Posterior vena cava (tissue), 2 donors: ENCODE measurements at places on chromosomes 5 and 9.

DNA sequence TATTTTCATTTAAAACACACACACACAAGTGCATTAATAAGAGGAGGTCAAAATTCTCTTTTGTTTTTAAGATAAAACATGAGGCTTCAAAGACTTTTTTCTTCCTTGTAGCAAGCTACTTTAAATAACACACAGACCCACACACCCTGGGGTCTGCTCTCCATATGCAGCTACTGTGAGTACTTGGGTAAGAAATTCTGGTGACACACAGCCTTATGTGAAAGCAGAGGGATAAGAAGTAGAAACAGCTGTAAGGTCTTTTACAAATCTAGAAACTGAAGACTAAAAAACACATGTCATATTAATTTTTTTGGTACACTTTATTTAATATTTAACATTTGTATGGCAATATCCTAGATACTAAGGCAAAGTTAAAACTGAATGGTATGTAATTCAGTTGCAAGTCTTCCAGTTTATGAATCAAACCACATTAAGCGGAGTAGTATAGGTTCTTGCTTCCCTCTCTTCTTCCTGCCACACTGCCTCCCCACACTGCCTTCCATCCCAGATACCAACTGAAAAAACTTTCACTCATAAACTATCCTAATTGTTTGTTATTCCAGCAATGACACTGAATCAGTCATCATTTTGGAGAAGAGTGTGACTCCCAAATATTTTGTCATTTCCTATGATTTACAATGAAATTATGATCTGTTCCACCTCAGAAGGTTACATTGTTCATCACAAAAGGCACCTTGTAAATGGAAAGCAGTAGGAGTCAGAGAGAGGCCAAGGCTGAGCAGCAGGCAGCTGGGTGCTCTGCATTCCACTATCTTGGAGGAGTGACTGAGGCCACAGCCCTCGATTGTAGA is 92.0 kb downstream of the PLCXD3 start:
- DNase-seq = no peak

DNA sequence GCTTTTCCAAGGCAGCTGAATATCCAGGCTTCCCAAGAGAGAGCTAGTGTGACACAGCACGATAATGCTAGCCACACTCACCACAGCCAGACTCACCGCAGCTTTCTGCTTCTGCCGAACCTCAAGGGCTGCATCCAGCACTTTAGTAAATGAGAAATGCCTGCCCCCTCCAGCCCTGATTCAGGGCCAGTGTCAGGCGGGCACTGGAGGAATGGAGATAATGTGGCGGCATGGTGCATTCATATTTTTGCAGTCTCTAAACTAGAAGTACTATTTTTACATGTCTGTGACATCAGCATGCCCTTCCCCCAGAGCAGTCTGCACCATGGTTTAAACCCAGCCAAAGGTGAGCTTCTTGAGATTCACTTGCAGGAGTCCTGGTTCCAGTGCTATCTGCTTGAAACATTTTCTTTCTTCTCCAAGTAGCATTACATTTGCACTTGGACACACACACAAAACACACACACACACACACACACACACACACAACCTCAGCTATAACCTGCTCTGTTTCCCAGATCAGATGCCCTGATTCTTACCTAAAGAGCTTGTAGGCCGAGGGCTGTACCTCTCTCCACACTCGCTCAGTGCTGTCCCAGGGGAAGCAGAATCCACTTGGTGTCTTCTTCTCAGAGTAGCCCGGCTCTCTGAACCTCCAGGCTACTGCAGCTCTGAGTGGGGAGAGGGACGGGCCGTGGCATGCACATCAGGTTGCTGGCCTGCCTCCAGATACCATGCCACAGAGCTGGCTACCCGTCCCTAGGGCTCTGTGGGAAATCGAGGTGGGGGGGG is at the start of gene FGF1:
Gene FGF1, minus strand, starts transcription at position 673 of the 792 bp plus-strand sequence. CDS start 71,963 bp downstream, outside the sequence.
- peak; percentile 69 for DNase-seq

- no peak for DNase-seq
Measured at GRCh38 chr9:6911901-6912638, 154.3 kb downstream of the KDM4C start.

- no peak for DNase-seq
Measured at GRCh38 chr9:108552459-108553040, 303.2 kb downstream of the ACTL7B start.

GRCh38 chr9:35453786-35454185 is 36.1 kb upstream of the RUSC2 start:
- no peak for DNase-seq

DNA sequence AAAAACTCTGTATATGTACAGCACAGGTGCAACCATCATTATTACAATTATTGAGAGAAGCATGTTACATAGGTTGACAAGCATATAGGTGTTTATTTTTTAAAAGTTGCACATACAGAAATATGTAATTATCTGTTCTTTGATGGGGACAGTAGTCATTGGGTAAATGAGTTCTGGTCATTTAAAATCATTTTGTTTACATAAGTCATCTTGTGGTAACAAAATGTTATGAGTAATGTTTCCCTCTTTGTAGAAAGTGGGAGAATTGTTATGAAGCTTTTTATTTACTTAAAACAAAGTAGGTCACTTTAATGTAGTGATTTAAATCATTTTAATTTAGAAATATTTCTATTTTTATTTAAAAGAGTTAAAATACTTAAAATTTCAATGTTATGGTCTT is 33.8 kb upstream of the FBXL17 start:
- no peak for DNase-seq

DNA sequence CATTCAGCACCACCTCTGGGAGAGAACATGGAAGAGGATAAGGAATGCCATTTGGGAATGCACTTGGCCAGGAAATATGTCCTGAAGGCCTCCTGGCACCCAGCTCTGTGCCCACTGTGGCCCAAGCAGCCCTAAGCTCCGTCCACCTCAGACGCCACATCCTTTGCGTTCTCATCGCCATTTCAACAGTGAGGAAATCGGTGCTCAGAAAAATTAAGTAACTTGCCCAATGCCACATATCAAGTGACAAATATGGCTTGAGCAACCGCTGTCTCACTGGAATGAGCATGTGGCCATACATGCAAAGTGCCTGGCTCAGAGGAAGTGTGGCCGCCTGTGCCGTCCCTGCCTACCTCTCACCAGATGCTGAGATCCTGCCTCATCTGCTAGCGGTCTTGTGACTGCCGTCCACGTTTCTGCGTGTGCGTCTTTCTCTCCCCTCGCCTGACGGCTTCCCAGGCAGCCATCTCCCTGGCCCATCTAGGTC is 984 bp upstream of the DOK3 start:
- no peak for DNase-seq

- DNase-seq = no peak
Measured at GRCh38 chr9:78188594-78188993, 47.3 kb upstream of the CEP78 start.

DNA sequence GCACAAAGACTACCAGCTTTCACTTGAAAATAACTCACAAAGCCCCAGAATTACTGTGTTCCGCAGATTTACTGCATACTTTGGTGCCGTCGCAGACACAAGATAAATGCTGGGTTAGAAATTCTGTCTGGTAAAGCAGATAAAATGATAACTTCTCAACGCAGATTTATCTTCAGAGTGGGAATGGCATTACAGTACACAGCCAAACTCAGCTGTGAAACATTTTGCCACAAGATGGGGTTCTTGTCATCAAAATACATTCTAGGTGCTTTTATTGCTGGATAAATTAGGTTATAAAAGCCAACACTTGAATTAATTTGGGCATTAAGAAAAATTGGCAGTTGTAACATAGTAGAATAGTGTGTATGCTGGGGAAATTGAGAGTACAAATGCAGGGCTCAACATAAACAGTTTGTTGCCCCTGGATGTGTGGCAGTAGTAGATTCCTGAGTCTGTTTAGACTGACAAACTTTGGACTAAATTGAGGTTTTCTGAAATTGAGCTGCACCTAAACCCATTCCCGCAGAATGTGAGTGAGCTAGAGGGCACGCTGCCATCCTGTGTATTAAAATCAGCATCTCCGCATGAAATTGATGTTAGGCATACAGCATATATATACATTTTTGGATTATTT is 61.1 kb downstream of the LMNB1 start:
- DNase-seq = no peak

GRCh38 chr5:123283499-123283898 is 139.7 kb downstream of the CEP120 start:
- DNase-seq = no peak

DNA sequence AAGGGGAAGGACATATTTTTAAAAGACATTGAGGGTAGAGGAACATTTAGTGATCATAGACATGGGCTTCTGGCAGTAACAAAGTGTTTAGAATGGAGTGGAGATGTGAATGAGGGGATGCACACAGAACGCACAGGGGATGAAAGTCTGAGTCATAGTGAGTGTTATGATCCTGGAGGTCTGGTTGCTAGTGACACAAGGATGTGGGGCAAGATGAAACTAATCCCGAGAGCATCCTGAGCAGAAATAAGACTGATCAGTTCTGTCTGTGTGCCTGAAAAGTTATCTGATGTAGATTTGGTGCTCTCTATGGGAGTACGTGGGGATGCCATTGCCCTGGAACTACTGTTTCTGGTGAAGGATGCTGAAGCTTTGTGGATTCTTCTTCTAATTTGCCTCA is 141.1 kb downstream of the CHSY3 start:
- no peak for DNase-seq

DNA sequence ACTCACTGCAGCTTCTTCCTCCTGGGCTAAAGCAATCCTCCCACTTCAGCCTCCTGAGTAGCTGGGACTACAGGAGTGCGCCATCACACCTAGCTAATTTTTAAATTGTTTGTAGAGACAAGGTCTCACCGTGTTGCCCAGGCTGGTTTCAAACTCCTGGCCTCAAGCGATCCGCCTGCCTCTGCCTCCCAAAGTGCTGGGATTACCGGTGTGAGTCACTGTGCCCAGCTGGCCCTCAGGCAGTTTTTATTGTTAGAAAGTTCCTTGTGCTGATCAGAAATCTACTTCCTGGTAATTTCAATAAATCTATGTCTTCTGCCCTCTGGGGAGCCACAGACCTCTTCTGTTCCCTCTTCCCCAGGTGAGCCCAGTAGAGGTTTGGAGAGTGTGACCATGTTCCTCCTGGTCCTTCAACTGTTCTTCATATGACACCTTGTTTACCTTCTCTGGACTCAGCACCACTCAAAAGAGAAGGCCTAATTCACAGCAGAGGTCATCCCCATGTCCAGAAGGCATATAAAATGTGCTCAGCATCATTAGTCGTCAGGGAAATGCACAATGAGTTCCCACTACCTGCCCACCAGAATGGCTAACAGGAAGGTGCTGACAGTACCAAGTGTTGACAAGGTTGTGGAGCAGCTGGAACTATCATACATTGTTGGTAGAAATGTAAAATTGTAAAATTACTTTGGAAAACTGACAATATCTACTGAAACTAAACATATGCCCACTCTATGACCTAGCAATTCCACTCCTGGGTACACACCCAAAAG is 10.4 kb downstream of the TMOD1 start:
- DNase-seq = no peak

- DNase-seq = no peak
Measured at GRCh38 chr5:55546947-55547346, 12.2 kb upstream of the PLPP1 start.

GRCh38 chr9:134329886-134330285 is 3.6 kb downstream of the RXRA start:
- DNase-seq = no peak

DNA sequence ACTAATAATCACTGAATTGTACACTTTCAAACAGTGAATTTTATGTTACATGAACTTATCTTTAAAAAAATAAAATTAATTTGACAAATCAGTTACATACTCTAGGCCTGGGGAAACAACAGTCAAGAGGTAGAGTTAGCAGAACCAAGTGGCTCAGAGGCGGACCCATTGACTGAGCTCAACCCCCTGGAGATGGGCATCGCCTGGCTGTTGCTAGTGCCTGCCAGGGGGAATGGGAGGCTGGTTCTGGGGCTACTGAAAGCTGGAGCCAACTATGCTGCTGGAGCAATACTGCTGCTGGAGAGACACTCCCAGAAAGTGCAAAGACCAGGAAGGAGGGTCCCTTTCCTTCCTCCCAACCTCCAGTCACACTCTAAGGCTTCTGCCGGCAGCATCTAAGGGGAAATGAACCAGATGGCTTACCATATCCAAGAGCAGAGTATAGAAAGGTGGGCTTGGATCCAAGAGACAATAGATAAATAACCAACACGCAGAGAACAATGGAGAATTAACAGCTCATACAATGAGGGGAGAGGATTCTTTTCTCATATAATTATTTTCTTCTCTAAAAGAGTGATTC is 40.3 kb upstream of the ANKRD55 start:
- DNase-seq = no peak

- no peak for DNase-seq
Measured at GRCh38 chr9:105850852-105851500, 156.6 kb downstream of the TMEM38B start.

GRCh38 chr5:128538250-128539037 is 399 bp upstream of the FBN2 start:
- peak; percentile 86 for DNase-seq

- no peak for DNase-seq
Measured at GRCh38 chr9:13721481-13722235, 442.2 kb upstream of the MPDZ start.

DNA sequence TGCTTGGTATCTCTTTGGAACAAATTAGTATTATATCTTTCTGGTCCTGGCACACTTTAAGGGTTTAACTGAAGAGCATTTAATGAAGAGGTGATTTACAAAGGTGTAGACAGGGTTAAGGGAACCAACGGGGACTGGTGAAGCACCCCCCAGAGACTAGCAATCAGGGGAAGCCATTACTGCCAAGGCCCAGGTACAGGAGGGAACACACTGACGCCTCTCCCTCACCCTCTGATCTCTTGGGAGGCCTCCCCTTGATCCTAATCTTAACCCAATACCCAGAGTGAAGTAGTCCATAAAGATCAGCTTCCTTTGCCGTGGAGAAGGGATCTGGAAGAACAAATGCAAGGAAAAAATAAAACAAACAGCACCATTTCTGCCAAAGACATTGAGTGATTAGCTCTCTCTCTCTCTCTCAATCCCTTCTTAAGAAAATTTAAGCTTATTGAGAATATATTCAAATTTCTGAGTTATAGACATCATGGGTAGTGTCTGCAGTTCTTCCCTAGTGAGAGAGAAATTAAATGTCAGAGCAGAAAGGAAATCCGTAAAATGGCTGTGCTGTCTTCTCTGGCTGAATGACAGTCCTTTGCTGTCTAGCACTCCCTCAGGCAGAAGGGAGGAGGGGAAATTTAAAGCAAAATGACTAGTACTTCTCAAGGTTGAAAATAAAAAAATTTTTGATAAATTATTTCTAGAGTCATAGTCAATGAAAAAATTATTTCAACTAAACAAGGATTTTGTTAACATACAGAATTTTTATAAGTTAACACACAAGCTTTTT is 20.0 kb downstream of the F2R start:
- DNase-seq = no peak

DNA sequence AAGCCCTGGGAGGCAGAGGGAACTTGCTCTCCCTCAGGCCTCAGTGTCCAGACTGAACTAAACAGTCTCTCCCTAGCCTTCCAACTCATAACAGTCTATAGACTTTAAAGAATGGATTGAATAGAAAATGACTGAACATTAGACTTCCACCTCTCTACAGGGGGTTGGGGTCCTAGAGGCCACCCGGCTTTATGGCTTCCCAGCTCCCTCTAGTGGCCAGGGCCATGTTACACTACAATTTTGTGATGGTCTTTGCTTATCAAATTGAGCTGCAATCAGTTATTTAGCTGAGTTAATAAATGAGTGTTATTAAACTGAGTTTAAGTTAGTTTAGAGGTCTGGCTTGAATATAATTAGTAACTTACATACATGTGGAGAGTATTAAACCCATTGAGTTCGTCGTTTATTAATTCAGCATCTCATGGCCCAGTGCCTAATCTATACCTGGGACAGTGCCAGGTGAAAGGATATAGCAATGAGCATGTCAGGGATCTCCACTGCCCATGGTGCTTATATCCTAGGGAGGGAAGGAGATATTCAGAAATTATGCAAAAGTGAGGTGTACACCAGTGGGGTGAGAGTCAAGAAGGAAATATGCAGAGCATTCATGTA is 105.2 kb downstream of the SH3TC2 start:
- no peak for DNase-seq
